ENCODE measurements at places on chromosomes 11 and 22.

DNA sequence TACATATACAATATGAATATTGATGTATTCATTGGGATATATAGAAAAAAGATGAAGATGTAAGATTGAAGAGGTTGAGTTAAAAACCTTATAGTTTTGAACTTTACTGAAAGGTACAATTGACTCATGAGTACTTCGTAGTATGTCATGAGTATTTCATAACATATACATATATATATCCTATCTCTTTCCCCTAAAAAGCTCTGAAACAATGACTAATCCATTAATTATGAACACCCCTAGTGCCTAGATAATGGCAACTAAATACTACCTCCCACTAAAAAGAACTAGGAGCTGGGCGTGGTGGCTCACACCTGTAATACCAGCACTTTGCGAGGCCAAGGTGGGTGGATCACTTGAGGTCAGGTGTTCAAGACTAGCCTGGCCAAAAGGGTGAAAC is 31.5 kb downstream of the SLC35F2 start:
- DNase-seq: no peak

DNA sequence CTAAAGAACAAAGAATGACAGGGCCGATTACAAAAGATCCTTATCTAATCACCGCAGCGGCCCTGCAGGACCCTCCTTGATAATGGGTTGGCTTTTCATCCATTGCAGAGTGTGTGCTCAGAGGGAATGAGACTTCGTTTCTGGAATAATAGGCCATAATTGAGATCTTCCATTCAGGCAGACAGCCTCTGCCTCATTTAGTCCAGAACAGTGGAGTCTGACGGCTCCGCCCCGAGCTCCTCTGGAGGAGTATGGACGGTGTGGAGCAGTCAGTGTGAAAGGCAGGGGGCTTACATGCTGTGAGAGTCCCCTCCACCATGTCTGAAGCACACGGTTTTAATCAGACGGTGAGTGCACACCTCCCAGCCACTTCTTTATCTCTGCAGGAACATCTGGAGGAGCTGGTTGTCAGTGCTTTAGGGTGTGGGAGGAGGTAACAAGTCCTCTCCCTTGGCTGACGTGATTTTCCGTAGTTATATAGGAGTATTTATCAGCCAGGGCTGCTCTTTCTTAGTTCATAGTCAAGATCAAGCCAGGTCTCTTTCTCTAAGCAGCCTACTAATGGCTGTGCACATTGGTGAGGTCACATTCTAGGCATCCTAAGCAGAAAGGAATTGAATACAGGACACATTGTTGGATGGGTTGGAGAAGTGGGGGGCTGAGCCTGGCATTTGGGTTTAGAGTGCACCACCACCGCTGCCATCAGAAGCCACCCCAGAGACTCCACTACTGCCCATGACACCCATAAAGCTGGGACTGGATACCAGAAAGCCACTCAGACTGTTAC is 1477.9 kb downstream of the TBC1D22A start:
- DNase-seq: no peak

- DNase-seq: peak; percentile 78
Observed at GRCh38 chr22:49934891-49935557, 16.6 kb downstream of the CRELD2 start.

DNA sequence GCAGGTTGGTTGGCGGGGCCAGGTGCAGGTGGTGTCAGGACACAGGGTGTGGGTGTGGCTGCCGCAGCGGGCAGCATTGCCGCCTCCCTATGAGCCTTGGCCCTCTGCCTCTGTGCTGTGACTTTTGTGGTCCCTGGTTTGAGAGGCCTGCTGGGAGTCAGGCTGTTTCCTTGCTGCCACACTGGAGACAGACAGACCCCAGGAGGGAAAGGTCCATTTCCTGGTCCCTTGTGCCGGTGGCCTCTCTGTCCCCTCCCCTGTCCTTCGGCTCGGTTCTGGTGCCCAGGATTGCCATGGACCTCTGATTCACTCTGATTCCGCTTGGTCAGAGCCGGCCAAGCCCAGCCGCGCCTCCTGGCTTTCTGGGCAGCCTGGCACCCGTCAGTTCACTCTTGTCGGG is 196.9 kb downstream of the TBC1D22A start:
- no peak for DNase-seq

- no peak for DNase-seq
Observed at GRCh38 chr11:118491041-118491440, 36.2 kb upstream of the TTC36 start.

DNA sequence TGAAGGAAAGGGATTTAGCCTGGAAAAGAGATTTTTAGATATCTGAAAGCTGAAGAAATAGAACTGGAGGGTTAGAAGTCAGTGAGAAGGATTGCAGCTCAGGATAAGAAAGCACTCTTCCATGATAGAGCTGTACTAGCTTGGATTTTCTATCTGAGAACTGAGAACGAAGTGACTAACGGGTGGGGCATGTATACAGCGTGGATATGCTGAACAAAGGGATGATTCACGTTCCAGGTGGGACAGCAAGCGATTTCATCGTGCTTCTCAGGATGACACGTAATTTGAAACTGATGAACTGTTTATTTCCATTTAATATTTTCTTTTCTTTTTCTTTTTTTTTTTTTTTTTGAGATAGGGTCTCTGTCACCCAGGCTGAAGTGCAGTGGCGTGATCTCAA is 53.0 kb downstream of the GRAMD1B start:
- DNase-seq: no peak

- no peak for DNase-seq
Observed at GRCh38 chr22:46693634-46694415, 44.2 kb downstream of the CERK start.

- DNase-seq: no peak
Observed at GRCh38 chr11:6614446-6614845, 2.4 kb upstream of the TAF10 start.

- no peak for DNase-seq
Observed at GRCh38 chr11:69374946-69375310, 81.0 kb downstream of the MYEOV start.

- DNase-seq: no peak
Observed at GRCh38 chr11:121953122-121953521, 162.9 kb downstream of the BLID start.

GRCh38 chr22:21984793-21985192 is 2.2 kb upstream of the TOP3B start:
- DNase-seq: no peak

DNA sequence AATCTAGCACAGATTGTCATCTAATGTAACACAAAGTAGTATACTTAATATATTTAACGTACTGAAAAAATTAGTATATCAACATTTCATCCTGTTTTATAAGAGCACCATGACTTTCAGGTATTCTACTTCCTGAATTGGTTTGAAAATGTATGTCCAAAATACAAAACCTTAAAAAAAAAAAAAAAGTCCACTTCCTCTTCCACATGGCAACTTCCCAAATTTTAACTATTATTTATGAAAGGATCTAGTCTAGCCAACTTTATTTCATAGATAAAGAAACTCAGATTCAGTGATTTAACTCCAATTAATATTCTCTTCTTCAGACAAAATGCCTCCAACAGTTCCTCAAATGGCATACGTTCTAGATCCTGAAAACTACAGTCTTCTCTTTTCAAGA is 44.0 kb downstream of the PIK3C2A start:
- DNase-seq: no peak

- no peak for DNase-seq
Observed at GRCh38 chr11:94922321-94923003, 50.9 kb downstream of the CWC15 start.

DNA sequence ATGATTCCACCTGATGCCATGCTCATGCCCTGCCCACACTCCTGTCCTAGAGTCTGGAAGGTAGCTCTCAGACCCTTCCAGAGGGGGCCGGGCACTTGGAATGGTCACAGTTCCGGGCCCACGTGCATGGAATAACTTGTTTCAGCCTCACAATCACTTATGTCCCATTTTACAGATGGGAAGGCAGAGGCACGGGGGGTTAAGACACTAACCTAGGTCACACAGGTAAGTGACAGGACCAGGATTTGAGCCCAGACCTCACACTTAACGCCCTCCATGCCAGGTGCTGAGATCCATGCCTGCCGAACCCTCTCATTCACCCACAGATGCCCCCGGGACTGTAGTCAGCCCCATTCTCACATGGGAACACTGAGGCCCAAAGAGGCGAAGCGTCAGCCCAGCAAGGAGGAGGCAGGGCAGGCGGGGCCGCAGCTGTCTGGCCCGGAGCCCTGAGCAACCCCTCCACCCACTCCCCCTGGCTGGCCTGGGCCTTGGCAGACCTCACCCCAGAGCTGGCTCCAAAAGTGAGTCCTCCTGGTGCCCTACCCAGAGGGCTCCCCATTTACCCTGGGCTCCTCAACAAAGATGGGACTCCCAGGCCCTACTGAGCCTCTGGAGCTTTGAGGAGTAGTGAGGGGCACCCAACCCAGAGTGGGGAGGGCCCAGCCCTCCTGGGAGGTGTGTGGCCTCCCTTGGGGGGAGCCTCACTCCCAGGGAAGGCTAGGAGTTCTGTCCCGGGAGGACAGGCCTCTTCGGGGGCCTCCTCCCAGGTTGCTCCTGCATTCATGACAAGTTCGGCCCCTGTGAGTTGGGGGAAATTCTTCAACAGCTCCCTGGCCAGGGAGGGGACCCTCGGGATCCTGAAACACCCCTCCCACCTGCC is 2.4 kb upstream of the ALDH3B1 start:
- no peak for DNase-seq

DNA sequence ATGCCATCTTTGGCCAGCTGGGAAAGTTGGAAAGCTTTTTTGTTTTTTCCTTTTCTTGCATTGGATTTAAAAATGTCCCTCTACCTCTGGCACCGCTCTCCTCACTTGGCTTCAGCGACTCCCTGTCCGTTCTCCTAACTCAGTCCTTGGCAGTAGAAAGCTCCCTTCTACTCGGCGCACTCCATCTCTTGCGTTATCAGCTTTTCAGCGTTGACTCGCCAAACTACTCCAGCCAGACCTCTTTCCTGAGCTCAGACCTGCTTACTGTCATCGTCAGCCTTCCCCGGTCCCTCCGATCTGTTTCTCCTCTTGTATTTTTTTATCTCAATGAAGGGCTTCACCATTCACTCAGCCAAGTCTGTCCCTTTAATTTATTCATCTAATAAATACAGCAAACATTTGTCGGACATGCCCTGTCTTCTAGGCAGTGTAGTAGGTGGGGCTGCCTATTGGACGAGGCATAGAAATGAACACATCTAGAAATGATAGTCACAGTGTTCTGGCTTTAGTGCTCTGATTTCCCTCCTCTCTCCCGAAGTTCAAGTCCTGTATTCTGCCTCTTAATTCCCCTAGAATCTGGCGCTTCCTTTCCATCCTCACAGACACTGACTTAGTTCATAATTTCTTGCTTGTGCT is 839 bp downstream of the CEP164 start:
- no peak for DNase-seq

DNA sequence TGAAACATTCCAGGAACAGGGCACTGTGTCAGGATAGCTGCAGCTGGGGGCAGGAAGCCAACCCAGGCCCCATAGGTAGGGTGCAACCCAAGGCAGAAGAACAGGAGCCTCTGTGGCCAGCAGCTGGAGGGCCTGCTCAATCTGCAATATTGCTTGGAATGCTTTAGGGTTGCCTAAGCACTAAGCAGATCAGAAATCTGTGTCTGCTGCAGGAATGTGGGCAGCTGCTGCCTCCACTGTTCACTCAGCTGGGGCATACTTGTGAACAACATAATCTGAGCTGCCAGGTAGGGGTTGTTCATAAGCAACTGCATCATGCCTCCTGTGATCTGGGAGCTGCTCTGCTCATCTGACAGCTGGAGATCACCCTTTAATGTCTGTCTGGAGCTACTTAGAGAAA is 1.7 kb downstream of the UBQLNL start:
- DNase-seq: no peak

DNA sequence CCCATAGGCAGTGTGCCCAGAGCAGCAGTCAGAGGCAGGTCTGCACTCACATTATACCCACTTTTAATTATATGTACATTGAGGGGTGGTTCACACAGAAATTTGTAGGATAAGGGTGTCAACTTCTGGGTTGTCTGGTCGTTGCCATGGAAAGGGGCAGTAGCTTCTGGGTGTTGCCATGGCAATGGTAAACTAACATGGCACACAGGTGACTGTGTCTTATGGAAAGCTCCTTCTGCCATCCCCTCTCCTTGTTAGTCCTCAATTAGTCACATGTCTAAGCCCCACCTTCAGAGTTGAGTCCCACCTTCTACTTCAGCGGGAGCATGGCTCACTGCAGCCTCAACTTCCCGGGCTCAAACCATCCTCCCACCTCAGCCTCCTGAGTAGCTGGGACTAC is 56.3 kb upstream of the ATXN10 start:
- no peak for DNase-seq

DNA sequence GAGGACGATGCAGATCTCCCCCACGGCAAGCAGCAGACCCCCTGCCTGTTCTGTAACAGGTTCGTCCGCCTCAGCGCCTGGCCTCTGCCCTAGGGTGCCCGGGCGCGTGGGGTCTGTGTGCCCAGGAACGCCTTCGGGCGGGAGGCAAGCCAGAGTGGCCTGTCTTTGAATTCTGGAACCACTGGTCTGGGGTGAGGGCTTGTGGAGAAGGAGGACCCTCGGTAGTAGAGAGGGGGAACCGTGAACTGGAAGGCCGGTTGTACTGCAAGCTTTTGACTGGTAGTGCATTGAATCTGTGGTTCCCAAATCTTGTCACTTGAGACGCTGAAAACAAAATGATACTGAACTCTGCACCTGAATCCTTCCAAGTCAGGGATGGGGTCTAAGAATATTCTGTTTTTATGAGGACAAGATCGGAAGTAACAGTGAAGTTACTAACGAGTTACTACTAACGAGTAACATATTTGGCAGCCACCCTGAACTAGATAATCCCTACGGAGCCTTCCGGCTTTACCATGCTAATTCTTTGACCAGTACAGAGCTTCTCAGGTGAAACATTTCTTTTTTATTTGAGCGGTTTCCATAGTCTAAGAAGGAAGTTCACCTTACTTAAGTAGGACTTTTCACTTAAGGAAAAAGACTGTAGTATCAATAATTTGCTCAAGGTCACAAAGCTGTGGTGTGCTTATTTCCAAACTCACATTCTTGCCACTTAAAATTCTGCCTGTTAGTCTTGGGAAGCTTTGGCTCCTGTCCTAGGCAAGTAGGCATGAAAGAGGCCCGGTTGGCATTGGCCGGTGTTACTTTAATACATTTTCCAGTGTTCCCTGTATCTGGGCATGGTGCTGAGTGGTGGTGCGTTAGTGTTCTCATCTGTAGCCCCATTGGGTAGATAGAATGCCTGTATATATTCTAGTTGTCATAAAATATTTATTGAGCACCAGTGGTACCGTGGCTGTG is 860 bp downstream of the PRMT3 start:
- DNase-seq: no peak

- DNase-seq: no peak
Observed at GRCh38 chr11:23974051-23974450, 522.8 kb upstream of the LUZP2 start.

- no peak for DNase-seq
Observed at GRCh38 chr22:36182056-36182455, 19.6 kb downstream of the APOL4 start.
